ENCODE measurements at places on chromosomes 3 and 15.

GRCh38 chr3:124993466-124993865 lies 58.9 kb upstream of the MUC13 start:
- no peak for DNase-seq

DNA sequence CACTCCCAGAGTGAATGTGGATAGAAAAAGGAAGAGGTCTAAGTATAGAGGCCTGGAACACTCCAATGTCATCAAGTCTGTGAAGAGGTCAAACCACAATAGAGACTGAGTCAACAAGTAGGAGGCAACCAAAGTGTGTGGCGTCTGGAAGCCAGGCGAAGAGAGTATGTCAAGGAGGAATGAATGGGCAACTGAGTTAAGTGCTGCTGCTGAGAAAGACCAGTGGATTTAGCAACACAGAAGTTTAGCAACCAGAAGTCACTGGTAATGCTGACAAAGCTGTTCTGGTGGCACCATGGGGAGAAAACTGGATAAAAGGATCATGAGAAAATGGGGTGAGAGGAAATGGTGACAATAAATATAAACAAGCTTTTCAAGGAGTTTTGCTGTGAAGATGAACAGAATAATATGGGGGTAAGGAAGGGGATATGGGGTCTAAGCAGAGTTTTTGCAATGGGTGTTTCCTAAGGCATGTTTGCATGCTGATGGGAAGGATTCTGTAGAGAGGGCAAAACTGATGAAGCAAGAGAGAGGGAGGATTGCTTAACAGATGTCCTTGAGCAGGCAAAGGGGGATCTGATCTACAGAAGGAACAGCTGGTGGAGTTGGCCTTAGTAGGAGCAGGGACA lies 38.4 kb downstream of the PCOLCE2 start:
- DNase-seq = no peak

GRCh38 chr3:139301183-139301582 lies 42.6 kb upstream of the MRPS22 start:
- no peak for DNase-seq

GRCh38 chr3:94117729-94118128 lies 54.9 kb downstream of the NSUN3 start:
- no peak for DNase-seq

- no peak for DNase-seq
These were observed 235.3 kb upstream of the ST8SIA2 start for GRCh38 chr15:92158426-92158825.

DNA sequence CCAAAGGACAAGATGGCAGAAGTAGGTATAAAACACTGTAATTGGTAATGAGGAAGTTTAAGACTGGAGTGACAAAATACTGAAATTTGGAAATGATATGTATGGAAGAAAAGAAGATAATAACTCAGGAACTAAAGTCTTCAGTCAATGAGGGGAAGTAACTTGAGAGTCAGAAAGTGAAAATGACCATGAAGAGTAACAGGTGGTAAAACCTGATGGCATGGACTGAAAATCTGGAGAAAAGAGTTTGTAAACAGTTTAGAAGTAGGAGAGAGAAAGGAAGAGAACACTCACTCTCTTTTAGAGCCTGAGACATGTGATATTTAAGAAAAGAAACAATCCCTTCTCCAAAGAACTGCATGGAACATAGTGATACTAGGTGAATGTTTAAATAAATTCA lies 387.9 kb downstream of the PYDC2 start:
- no peak for DNase-seq

- no peak for DNase-seq
These were observed 422.2 kb downstream of the GBE1 start for GRCh38 chr3:81339040-81339845.

DNA sequence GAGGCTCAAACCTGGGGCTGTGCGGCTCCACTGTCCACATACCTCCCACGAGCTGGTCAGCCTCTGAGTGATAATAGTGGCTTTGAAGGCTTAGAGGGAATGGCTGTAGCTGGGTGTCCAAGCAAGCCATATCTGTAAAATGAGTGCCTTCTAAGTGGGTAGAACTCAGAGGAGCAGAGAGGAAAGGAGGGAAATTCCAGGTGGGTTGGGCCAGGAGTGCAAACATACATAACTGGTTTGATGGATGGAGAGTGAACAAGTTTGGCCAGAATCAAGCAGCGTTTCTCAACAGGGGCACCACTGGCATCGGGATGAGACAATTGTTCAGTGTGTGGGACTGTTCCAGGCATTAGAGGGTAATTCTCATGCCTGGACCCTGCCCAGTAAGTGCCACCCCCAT lies 91.1 kb downstream of the ASB7 start:
- DNase-seq = no peak

DNA sequence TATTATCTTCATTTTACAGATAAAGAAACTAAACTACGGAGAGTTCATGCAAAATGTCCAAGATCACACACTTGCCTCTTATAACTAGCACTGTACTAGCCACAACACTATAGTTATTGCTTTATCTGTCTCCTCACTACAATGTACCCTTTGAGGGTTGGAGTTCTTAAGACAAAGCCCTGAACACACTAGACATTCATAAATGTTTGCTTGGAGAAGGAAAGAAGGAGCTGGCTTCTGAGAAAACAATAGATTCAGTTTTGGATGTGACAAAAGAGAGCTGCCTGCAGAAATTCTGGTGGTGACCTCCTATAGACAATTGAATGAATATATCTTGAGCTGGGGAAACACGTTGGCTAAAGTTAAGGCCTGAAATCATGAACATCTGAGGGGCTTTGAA lies 169.9 kb upstream of the ARHGEF26 start:
- no peak for DNase-seq

- DNase-seq = no peak
These were observed 42.5 kb upstream of the CMTM7 start for GRCh38 chr3:32349184-32349583.

GRCh38 chr15:99538261-99538660 lies 27.5 kb upstream of the MEF2A start:
- no peak for DNase-seq

DNA sequence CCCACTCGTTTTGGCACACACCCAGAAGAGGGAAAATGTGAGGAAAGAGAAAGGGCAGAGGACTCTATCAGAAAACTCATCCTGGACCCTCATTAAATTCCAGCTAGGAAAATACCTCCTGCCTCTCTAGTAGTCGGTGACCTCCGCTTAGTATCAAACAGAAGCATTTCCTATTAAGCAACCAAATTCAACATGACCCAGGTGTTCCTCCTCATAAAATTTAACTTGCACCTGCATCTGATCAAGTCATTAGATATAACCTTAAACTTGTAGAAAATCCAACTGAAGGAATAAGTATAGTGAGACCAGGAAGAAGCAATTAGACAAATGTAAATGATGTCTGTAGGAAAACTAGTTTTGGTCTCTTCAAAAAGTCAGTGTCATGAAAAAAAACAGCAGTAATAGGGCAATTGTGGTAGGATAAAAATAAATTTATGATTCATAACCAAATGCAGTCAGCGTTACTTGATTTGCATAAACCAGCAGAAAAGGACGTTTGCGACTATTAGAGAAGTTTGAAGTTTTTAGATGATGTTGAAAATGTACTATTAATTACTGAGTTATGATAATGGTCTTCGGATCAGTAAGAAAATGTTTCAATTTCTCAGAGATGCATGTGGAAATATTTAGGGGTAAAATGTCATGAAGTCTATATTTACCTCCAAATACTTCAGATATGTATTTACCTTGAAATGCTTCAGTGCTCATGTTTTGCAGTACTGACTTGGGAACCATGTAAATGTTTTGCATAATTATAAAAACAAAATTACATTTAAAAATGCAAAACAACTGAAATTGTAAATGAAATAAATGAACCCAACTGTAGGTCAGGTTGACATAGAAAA lies 44.6 kb downstream of the LDHAL6B start:
- DNase-seq = peak; percentile 17

GRCh38 chr15:63466378-63467192 lies 37.8 kb upstream of the USP3 start:
- DNase-seq = peak; percentile 3

GRCh38 chr15:51483520-51483919 lies 139.1 kb downstream of the DMXL2 start:
- DNase-seq = no peak

- no peak for DNase-seq
These were observed 92.5 kb downstream of the BDH1 start for GRCh38 chr3:197463279-197463678.

GRCh38 chr3:10010421-10010877 lies 15.8 kb upstream of the FANCD2 start:
- no peak for DNase-seq

DNA sequence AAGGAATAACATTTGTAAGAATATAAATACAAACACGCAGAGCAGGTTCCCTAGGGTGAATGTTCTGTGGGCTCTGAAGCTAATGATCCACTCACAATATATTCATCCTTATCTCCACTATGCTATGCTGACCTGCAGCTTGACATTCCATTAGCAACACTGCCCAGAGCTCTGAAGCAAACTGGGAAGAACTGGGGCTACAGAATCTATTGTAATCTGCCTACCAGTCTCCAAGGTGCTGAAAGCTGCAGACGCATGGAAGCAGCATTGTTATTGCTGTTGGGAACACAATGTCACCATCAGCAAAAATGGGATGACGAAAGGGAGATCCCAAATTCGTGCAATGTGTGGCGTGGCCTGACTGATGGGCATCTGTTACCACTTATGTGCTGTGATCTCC lies 316.7 kb upstream of the RORA start:
- no peak for DNase-seq

- no peak for DNase-seq
These were observed 215.6 kb upstream of the VEPH1 start for GRCh38 chr3:157718800-157719199.

DNA sequence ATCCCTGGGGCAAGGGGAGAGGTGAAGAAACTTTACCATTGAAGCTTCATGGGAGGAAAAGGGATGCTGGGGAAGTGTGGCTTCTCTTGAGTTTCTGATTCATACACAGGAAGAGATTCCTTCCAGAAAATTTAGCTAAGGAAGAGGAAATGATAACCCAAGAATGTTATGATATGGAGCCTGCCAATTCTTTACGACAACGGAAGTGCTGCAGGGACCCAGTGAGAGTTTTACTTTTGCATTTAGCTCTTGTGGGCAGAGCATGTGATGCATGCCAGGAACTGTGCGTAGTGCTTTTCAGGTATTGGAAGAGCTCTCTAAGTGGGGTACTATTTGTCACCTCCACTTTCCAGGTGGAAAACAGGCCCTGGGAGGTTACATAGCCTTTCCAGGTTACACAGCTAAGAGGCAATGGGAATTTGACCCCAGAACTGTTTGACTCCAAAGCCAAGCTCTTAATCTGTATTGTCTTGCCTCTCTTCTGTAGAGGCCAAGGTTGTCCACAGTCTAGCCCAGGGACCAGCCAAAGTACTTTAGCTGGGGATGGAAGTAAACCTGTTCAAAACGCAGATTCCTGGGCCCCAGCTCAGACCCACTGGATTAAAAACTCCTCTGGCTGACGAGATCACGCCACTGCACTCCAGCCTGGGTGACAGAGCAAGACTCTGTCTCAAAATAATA lies 23.0 kb downstream of the CMTM7 start:
- no peak for DNase-seq

GRCh38 chr15:83747050-83747717 lies 93.3 kb downstream of the ADAMTSL3 start:
- no peak for DNase-seq

DNA sequence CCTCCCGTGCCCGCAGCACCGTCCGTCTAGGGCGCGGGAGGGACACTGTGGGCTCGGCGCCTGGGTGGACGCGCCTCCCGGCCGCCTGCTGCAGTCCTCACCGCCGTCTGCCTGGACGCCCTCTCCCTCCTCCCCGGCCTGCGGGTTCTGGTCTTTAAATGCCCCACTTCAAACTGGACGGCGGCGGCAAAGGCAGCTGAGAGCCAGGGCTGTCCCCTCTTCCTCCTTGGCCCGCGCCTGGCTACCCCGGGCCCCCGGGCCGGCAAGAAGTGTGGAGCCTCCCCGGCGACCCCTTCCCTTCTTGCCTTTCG lies 426 bp downstream of the CBLB start:
- no peak for DNase-seq

- DNase-seq = no peak
These were observed 53.3 kb upstream of the TLE3 start for GRCh38 chr15:70151003-70151402.

DNA sequence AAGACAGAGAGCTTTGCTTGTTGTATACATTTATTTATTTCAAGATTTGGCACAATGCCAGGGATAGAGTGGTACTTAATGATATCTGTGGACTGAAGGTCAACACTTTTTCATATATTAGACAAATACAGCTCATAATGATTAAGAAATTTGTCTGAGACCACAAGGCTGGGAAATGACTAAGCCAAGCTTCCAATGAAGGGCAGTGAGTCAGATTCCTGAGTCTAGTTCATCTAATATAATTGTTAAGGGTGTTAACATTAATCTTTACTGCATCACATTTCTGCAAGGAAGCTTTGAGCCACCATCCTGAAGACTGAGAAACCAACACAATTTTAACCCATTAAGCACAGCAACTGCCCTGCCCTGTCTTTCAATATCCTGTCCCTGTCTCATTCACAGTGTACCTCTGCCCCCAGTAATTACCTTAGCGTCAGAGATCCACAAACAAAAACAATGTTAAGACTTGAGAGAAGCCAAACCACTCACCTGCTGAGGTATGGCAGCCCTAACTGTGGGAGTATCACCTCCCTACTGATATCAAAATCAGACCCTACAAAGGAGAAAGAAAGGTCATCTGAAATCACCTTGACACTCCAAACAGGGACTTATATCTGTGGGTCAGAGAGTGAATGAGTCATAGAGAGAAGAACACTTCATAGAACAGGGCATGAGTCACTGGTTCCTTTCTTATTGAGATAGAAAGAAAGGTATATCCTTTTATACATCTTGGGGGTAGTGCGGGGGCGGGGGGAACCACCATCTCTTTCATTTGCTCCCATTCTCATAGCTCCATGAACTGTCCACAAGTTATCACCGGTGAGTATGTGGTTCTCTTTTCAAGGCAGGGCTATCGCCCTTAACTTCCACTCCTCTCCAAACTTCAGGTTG lies 74.7 kb downstream of the MAGI1 start:
- no peak for DNase-seq

DNA sequence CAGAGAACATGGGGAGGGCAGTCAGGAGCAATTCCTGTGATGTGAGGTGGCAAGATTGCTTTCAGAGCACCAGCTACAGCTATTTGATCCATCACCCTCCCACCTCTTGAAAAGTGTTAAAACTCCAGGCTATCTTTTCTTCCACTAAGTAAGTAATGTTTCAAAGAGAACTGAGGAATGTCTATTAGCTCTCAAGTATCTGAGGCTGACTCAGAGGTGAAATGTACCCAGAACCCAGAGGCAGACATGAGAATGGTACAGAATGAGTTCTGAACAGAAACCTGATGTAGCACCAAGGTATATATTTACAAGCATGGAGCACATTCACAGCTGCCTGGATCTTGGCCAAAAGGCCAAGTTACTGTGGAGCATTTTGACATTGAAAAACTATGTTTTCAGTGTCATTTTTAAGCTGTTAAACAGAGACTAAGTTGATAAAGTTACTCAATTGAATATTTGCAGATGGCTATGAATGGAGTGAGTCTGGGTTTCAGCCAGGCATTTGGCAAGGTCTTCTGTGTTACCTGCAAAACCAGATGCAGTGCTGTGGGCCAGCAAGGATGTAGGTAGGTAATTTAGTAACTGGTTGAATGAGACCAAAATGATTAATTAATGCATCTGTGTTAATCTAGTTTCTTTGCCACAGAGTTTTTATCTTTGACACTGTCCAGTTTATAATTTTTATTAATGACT lies 227.7 kb upstream of the CD96 start:
- DNase-seq = no peak
